ENCODE measurements at places on chromosomes 5 and 9.

GRCh38 chr5:156444753-156445291, 117.9 kb downstream of the SGCD start:
- no peak for DNase-seq

DNA sequence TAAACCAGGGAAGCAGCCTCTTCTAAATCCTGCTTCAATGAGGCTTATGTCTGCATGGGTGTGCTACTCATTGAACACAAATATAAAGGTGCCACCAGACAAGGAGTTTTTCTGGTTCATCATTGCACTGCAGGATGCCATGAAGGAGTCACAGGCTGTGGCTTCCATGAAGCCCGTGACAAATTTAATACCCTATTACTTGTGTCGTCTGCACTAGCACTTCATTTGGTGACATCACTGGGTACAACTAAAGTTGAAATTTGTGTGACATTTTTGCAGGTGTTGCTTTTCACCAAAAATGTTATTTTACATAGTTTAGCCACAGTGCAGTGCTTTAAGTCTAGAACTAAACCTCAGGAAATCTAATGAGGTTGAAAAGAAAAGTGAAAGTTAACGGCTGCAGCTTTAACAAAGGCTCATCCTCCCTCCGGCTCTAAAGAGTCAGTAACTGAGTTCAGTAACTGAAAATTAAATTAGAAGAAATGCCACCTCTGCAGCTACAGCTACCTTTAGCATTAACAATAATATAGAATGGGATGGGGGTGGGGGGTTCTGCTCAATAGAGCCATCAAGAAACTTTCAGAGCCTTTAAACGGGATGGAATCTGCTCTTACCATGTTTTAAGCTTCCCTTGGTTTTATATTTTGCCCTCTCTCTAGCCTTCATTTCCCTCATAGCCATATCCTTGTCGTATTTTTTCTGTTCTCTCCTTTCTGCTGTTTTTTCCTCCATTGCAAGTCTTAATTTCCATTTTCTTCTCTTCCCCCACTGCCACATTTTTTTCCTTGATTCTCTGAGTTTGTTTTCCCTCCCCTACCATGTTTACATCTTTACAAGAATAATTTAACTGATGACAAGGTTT, 233.8 kb upstream of the TMEM161B start:
- DNase-seq = peak; percentile 1

- DNase-seq = no peak
Measured at GRCh38 chr9:106468431-106468830, 394.5 kb upstream of the ZNF462 start.

DNA sequence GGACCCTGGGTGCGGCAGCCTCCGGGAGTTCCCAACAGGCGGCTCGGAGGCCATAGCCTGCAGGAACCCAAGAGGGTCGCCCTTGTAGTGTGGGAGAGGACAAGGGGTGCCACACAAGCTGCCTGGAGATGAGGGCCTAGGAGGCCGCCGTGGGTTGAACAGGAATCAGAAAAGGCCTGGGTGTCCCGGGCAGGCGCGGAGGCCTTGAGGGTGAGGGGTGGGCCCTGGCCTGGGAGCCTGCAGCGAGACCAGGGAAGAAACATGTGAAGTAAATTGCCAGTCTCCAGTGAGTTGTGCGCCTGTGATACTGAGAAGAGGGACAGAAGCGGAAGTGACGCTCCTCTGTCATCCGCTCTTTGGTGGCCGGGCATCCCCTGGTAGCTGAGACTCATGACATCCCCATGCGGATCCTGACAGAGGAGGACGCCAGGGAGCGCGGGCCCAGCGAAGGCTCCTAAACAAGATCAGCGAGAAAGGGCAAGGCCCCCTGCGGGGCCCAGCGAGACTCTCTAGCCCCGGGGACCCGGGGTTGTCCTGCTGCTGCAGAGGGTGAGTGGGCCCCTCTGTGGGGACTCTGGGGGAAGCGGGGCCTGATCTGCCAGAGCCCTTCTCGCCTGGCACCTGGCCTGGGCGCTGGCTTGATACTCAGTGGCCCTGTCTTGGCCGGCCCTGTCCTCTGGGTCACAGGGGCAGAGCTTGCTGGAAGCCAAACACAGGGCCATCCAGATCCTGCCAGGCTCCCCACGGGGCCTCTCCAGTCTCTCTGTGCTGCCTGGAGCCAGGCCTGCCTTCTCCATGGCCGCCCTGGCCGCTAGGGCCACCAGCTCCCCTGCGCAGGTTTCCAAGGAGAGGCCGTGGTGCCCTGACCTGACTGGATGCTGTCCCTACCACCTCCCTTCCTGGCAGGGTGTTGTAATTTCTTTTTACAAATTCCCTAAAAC, 788.4 kb downstream of the TLE4 start:
- no peak for DNase-seq

GRCh38 chr5:71907608-71908145, 188.6 kb downstream of the CARTPT start:
- no peak for DNase-seq

DNA sequence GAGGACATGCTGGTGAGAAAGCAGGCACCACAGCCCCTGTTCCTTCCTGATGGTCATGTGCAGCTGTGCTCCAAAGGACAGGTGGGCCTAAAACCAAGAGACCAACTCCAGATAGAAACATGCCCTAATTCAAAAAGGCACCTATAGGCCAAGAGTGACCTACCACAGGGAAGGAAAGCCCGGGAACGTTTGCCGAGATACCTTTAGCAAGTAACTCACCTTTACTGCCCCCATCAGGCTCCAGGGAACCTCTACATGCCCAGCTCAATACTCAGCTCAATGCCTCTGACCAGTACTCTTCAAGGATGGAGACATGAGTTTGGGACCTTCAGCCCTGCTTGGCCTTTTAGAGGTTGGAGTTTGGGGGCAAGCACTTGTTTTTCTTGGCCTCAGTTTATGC, 172.8 kb upstream of the FSTL4 start:
- no peak for DNase-seq

DNA sequence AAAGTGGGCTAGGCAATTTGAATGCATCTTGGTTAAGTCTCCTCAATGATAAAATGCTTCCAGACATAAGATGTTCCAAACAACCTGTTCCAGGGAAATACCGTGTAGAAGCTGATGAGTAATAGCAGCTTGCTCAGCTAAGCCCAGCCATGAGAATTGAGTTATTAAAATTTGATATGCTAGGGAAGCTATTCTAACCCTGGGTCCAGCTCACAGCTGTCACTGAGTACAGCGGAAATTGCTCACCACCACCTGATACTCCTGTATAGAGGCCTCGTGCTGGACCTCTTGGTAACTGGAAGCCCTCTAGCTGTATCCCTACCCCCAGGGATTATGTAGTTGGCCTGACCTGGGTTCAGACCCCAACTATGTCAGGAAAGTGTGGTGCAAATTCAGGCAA, 521.3 kb upstream of the TRPC7 start:
- no peak for DNase-seq

- DNase-seq = no peak
Measured at GRCh38 chr9:119533504-119533903, 164.3 kb upstream of the BRINP1 start.

DNA sequence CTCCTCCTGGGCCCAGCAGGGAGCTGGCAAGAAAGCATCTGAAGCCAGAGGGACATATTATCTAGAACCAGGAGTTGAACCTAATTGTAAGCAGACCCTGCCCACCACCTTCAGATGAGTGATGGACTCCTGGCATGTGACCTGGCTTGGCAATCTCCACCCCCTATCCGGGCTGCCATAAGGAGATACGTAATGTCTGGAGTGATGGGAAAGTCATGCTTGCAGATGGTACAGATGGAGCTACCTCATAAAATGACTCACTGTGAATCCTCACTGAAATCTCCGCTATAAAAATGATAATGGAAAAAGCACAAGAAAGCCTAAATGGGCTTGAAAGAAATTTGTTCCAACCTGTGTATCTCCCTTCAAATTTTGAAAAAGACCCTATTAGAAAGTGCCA, 157.5 kb downstream of the DMRT2 start:
- DNase-seq = peak; percentile 66

DNA sequence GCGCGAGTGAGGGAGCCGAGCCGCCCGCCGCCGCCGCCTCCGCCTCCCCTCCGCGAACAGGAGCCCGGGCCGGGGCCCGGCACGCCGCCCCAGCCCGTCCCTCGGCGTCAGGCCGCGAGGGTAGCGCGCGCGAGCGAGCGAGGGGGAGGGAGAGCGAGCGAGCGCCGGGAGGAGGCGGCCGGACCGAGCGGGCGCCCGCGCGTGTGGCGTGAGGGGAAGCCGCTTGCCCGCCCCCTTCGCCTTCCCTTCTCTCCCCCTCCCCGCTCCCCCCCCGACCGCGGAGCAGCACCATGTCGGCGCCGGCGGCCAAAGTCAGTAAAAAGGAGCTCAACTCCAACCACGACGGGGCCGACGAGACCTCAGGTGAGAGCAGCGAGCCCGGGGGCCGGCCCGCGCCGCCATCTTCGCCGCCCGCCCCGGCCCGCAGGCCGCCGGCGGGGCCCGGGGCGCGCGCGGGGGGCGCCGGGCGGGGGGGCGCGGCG, 312 bp downstream of the SET start:
- no peak for DNase-seq

- peak; percentile 7 for DNase-seq
Measured at GRCh38 chr9:1869843-1870242, 145.3 kb upstream of the SMARCA2 start.

- DNase-seq = peak; percentile 45
Measured at GRCh38 chr5:37696190-37697021, 143.4 kb downstream of the GDNF start.

DNA sequence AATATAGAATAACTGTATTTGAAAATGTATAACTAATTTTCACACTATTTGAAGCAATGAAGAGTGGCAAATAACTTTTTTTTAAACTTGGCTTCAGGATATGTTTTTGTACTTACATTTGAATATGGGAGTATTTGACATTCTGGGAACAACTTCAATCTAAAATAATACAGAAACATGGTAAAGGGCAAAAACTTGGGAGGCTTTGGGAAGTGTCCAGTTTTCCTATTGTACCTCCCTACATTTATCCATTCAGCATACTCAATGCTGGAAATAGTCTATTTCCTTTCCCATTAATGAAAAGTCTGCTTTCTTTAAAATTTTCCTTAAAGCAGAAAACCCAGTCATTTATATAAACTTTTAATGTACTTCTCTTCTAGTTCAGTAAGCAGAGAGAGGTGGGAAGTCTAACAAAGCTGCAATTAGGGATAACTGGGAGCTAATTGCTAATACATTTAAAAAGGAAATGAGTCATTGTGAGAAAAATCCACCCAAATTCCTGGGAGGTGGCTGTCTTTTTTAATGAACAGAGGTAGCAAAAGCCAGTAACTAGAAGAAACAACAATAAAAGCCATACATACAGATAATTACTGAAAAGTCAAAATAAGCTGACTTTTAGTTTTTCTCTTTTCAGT, 128.8 kb downstream of the FBN2 start:
- no peak for DNase-seq

DNA sequence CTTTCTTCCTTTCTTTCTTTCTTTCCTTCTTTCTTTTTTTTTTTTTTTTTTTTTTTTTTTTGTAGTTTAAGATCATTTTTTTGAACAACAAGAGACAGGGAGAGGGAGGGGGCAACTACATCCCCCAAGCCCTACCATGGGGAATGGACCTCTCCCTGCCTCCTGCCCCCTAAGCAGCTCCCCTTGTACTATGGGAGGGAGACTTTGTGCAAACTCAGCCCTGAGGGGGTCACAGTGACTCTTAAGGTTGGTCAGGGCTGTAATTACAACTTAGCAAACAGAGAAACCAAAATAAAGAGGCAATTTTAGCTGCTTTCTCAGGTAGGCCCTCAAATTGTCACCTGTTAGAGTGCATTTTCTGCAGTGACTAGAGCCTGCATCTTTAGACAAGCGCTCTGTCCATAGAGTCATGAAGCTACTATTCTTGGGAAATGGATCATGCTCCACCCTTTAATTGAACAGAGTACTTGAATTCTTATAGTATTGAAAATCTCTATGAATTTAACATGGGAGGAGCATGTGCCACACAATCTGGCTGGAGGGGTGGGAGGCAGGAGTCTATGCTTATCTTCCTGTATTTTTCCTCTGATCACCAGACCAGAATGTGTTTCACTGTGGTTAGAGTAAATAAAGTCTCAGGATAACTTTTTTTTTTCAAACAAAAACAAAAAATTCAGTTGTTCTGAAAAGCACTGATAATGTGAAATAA, 24.3 kb upstream of the PIK3R1 start:
- DNase-seq = no peak

- no peak for DNase-seq
Measured at GRCh38 chr9:27469550-27469949, 54.5 kb upstream of the IFNK start.

Measured in fibroblast of skin of scalp (primary cell).